HS-5 (cell line): ENCODE measurements at places on chromosomes 7 and 10.

DNA sequence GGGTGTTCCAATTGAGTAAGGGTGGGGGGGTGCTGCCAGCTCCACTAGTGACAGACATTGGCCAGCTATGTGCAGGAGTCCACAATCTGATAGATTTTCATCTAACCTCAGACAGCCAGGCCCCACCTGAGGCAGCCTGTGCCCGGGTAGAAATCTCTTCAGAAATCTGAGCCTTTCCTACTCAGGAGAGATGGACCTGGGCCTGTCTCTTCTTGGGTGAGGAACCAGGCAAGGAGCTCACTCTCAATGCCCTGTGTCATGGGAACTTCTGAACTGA lies 86.9 kb downstream of the UBE2H start:
- no peak for DNase-seq

GRCh38 chr10:8233049-8233448 lies 178.6 kb downstream of the GATA3 start:
- DNase-seq: no peak

- DNase-seq: no peak
Observed at GRCh38 chr10:63727636-63728035, 206.4 kb downstream of the REEP3 start.

DNA sequence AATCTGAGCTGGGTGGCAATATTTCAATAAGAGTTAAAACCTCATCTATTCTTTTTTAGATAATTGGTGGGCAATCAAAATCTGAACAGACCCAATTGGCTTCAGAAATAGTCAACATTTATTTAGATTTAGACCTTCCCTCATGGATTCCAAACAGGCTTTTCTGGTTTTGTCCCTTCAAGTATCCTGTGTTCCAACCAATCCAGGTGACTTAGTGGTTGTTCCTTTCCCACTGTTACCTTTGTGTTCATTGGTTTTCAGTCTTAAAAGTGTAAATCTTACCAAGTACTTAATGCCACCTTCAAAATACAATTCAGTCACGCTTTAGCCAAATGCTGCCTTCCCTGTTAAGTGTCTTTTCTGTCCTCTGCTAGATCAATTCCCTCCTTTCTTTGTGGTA lies 85.9 kb downstream of the AHR start:
- DNase-seq: no peak

DNA sequence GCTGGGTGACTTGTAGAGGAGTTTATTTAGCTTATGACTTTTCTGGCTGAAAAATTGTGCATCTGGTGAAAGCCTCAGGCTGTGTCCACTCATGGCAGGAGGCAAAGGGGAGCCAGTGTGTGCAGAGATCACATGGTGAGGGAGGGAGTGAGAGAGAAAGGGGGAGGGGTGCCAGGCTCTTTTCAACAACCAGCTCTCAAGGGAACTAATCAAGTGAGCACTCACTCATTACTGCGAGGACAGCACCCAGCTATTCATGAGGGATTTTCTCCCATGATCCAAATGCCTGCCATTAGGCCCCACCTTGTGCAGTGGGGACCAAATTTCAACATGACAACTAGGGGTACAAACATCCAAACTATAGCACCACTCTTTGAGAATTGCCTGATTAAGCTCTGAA lies 590.2 kb downstream of the MAGI2 start:
- DNase-seq: no peak
